ENCODE measurements at places on chromosomes 12 and 14.

DNA sequence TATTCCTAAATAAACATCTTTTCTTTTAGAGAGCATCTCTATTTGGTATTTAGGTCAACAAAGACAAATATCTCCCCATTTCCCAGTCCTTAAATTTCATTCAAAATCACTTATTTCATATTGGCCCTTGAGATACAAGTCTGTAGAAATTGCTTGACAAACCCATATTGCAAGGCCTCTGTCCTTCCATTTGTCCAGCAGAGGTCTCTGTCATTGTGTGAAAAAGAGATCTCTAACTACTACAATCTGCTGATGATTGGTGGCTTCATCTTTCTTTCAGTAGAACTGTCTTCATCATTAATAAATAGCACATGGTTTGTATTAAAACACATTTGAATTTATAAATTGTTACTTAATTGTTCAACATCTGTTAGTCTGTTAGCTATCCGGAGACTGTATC is 252.6 kb downstream of the ACSS3 start:
- no peak for DNase-seq

GRCh38 chr14:95727056-95727700 is 13.3 kb upstream of the TCL1A start:
- no peak for DNase-seq

GRCh38 chr12:120658286-120659150 is 18.1 kb downstream of the CABP1 start:
- DNase-seq: no peak

DNA sequence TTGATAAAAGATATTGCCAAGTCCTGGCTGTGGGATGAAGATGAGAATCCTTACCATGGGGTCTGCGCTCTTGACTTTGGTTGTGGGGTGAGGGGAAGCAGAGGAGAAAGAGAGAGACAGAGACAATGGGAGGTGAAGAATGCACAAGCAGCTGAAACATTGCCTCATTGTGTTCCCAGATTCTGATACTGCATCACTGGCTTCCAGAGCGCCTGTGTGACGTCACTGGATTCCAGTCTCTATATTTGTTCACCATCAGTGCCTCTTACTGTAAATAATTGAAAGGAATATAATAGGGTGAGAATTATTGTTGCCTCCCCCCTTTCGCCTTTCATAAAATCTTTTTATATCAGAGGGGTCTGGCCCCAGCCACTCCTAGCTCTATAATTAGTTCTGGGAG is 188.9 kb upstream of the NTF3 start:
- no peak for DNase-seq

DNA sequence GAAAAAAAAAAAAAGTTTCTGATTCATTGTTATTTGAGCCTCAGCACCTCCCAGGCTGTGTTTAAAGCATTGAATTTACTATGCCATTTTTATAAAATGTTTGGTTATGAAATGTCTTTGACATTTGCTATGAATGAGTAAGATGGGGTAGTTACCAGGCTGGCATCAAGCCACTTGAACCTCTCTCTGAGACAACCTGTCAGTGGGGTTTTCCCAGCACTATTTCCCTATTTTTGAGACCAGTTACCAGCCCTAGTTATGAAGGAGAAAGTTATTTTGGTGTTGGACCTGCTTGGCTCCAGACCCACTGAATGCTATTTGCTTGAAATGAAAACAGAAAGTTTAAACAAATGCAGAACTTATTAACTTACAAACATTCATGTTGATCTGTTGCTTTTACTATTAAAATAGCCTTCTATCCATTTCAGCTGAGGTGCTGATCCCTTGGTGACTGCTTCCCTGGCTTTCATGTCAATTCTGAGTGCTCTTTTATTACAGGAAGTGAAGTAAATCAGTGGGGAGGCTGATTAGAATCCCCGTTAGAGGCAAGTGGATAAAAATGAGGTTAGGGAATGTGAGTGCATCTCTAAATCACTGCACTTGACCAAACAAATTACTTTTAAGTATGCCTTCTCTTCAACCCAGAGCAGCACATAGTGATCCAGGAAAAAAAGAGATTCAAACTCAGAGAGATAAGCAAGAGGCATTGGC is 37.8 kb downstream of the LLPH start:
- no peak for DNase-seq

GRCh38 chr14:20476776-20477175 is 7.6 kb downstream of the PNP start:
- DNase-seq: no peak

DNA sequence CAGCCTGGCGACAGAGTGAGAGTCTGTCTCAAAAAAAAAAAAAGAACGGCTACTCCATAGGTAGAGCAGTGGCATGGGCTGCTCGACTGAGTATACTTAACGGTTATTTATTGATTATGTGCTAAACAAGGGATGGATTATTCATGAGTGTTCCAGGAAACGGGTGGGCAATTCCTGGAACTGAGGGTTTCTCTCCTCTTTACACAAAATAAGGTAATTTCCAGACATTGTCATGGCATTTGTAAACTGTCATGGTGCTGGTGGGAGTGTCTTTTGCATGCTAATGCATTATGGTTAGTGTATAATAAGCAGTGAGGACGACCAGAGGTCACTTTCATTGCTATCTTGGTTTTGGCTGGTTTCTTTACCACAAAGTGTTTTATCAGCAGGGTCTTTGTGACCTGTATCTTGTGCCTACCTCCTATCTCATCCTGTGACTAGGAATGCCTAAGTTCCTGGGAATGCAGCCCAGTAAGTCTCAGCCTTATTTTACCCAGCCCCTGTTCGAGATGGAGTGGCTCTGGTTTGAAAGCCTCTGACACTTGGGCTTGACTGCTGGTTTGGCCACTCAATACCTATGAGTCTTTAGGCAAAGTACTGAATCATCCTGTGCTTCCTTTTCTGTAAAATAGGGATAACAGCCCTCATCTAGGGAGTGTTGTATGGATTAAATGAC is 3.2 kb downstream of the DGLUCY start:
- no peak for DNase-seq

GRCh38 chr12:83843541-83843940 is 1069.1 kb downstream of the SLC6A15 start:
- no peak for DNase-seq

GRCh38 chr12:107014055-107014454 is 27.1 kb upstream of the MTERF2 start:
- DNase-seq: peak; percentile 62

DNA sequence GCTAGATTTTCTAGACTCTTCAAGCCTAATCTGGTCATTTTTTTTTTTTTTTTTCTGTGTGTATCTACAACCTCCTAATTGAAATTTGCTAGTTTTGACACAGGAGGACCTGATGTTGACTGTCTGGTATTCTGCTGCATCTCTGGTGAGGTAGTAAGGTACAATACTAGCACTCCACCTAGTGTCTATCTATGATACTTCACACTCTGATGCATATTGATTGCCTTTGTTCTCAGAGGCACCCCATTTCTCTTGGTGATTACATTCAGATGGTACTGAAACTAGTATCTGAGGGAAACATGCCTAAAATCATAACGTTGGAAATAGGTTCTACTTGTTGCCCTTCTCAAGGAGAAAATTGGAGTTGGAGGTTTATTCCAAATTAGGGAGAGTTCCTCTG is 930.5 kb upstream of the NOVA1 start:
- DNase-seq: no peak

DNA sequence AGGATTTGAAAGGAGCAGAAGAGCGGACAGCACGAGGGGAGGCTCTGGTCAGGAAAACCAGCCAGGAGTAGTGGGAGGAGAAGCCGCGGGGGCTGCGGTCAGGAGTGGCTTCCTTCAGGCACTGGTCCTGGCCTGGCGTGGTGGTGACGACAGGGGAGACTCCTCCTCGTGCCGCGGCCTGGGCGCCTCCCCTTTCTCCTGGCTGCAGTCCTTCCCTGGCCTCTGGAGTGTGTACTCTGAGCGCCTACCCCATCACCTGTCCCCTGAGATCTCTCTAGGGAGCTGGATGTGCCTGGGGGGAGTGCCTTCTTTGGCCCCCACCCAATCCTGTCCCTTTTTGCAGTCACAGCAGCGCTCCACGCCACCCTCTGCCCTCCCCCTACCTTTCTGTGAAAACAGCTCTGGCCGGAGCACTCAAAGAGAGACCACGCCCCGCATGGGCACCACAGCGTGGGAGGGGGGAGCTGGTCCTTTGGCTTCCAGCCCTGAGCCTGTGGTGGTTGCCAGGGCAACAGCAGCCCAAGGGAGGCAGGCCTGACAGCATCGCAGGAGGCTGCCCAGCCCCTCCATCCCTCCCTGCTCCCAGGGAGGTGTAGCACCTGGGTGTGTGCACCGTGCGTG is 125.9 kb downstream of the CALM1 start:
- DNase-seq: no peak

DNA sequence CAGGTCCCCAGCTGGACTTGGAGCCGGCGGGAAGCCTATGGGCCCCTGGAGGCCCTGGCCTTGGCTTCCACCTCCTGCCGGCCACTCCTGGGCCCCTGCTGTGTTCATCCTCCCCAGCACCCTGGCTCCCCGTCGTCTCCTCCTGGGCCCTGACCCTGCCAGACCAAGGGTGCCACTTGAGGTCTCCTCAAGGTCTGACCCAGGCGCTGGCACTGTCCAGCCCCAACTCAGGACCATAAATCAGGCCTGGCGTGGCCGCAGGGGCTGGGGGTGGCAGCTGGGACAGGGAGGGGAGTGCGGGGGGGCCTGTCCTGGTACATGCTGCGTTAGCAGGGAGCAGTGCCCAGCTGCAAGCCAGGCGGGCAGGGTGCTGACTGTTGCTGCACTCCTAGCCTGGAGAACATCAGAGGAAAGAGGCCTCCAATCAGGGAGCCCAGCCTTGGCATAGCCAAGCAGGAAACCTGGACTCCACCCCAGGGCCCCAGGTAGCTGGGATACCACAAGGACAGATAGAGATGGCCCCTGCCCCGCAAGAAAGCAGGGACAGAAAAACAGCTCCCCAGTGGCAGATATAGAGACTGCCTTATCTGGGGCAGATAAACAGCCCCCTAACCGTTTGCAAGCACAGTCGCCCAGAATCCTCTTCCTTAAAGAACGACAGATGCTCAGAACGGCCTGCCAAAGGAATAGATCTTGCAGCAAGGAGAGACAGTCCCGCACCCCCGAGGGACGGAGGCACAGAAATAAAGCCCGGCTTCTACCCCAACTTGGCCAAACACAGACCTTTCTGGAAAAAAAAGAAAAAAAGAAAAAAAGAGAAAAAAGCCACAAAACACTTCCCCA is 6.5 kb upstream of the ATG101 start:
- DNase-seq: no peak

GRCh38 chr14:53865711-53866110 is 90.9 kb downstream of the BMP4 start:
- no peak for DNase-seq

DNA sequence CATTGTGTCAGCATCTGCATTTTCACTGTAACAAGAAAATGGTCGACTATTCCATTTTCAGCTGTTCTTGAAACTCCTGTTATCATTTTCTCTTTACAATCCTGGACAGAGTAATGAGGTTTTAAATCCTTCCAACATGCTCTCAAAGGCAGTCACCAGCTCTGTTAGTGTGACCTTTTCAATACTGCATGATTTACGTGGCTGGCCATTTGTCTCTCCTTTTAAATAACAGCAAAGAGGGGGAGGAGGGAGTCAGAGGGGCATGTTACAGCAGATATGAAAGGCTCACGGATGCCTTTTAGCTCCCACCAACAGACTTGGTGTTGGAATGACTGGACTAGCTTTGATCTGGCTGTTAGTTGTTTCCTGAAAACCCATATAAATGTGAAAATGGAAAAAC is 1251.2 kb downstream of the AACS start:
- no peak for DNase-seq

- DNase-seq: no peak
Observed at GRCh38 chr12:4909734-4910501, at the start of gene KCNA1. KCNA1 (plus strand) TSS chr12:4909905; CDS start chr12:4911379, 1,474 bp downstream.
